ENCODE measurements at places on chromosomes 4 and X. TPM values are rescaled to one million over a fixed set of nuclear protein-coding genes. Genes with fewer than 3 reads are reported as not detected.

The CA5B gene
- 14.1 TPM for total RNA-seq

The FBXL5 gene
- 35.6 TPM for total RNA-seq

The PARM1 gene
- total RNA-seq = 37.6 TPM

The H2AZ1 gene
- total RNA-seq = 544 TPM

The CT47A7 gene
- total RNA-seq = not detected

The CXCL8 gene
- not detected for total RNA-seq

The LINC00632 gene
- total RNA-seq = not detected

The SORCS2 gene
- total RNA-seq = not detected

The ZNF280C gene
- total RNA-seq = 29.6 TPM

The RASGEF1B gene
- 1.2 TPM for total RNA-seq

The MAGEA12 gene
- total RNA-seq = not detected

The NMU gene
- not detected for total RNA-seq

The FSTL5 gene
- total RNA-seq = not detected

The PPP2R2C gene
- total RNA-seq = not detected

The CT83 gene
- not detected for total RNA-seq

The HSFX3 gene
- total RNA-seq = not detected

The UGT2A1 gene
- total RNA-seq = not detected

The CCDC110 gene
- not detected for total RNA-seq

DNA sequence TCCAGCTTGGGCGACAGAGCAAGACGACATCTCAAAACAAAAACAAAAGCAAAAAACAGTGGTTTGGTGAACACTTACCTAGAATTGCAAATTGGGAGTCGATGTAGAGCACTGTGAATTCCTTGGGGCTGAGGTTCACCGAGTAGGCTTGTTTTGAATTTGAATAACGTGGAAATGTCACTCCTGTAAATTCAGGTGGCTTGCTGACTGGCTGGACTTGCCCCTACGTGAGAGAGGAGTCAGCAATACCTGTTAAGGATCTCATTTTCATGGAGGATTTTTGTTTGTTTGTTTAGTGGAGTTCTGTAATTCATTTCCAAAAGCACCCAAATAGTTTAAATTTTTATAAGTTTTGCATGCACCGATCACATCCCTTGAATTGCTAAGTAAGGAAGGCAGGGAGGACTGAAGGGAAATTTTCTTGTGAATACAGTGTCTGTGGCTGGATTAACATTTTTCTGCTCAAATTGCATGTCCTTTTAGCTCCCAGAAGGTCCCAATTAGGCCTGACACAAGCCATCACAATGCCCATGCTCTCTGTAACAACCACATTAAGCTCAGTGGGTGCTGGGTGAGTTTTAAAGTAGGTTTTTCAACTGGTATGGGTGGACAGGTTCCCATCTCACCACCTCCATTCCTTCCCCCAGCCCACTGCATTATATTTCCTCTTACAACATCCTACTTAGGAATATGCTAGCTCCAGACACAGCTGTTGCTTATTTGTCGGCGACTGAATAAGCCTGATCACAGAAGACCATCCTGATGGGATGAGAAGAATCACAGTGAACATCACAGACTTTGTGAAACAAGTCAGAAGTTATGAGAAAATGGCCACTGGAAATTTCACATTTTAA is 58.5 kb upstream of the TTC29 start:
- no peak for DNase-seq

DNA sequence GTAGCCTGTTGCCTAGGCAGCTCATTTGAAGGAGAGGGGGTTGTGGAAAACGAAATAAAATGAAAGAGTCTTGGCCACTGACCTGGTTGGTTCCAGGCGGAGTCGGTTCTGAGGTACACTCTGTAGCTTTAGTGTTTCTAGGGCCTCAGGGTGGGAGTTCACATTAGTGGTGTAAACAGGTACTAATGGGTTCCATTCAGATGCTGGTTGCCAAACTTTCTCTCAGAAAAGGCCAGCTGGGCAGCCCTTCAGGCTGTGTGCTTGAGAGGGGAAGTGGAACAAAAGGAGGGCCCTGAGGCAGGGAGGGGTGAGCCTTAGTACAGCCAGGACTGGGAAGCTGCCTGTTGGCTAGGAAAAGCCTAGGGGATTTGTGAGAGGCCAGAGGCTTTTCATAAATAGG is 24.8 kb downstream of the NHSL2 start:
- no peak for DNase-seq

DNA sequence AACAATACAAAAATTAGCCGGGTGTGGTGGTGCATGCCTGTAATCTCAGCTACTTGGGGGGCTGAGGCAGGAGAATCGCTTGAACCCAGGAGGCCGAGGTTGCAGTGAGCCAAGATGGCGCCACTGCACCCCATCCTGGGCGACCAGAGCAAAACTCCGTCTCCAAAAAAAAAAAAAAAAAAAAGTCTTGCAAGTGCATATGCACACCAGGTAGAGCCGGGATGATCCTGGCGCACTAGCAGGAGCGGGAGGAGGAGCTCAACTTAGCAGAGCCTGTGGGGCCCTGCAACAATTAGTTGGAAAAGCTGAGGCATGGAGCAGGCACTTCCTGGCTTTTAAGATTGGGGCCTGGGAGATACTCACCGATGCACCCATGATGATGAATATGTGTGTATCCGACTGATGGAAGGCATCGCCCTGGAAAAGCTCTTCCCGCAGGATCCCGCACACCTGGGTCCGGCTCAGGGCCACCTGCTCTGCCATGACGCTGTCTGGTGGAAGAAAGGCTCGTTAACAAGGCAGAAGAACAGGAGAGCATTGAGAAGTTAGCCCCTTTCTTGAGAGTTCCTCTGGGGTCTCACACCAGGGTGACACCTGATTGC is 872 bp downstream of the G6PD start:
- no peak for DNase-seq

DNA sequence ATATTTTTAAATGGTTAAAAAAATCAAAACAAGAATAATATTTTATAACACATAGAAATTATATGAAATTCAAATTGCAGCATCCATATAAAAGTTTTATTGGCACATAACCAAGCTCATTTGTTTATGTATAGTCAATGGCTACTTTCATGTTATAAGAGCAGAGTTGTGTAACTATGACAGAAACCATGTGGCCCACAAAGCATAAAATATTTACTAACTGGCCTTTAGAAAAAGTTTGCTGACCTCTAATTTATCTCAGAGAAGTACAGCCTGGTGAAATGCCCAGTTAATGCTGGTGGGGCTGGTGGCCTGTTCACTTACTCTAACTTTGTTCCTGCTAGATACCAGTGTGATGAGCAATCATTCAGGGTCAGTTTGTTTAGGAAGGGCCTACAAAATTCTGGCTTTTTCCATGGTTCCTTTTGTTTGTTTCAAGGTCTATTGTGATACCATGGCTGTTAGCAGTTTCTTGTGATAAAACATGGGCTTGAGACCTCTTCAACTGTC is 104.6 kb downstream of the PPP1R2C start:
- no peak for DNase-seq

DNA sequence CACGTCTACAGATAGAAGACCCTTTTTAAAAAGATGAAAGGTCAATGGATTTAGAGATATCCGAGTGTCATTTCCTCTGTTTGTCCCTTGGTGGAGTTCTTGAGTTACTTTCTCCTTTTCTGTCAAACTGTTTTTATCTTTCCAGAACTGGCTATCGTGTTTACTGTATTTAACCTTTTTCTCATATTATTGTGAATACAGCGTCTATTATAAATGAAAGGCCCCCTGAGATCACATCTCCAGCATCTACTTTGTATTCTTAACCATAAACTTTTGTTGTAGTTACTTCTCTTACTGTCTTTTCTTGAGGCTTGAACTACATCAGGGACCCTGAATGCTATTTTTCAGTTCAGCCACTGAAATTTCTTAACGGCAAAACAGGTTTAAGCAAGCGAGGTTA is 4.0 kb upstream of the PCDH7 start:
- no peak for DNase-seq

DNA sequence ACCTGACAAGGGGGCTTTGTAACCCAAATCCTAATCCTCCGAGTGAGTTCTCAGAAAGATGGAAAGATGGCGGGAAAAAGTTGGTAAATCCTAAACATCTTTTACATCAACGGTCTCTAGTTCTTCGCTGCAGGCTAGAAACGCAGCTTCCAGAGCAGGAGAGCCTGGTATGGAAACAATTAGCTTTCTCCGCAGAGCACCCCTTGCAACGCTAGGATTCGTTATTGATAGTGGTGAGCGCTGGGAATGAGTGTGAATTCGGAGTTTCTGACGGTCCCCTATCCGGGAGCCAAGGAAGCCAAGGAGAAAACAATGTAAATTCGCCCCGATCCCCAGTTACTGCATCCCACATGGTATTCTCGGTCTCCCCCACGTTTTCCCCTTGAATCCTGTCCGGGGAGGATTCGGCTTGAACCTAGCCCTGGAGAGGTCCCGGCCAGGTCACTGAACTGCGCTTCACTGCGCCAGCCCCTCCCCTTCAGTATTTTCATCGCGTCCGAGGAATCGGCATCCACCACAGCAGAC is 4.7 kb upstream of the NEUROG2 start:
- DNase-seq = peak; percentile 14

GRCh38 chr4:14906805-14907204 is 95.5 kb upstream of the CPEB2 start:
- DNase-seq = no peak

- no peak for DNase-seq
Measured at GRCh38 chr4:147550626-147551246, 66.5 kb upstream of the TMEM184C start.

DNA sequence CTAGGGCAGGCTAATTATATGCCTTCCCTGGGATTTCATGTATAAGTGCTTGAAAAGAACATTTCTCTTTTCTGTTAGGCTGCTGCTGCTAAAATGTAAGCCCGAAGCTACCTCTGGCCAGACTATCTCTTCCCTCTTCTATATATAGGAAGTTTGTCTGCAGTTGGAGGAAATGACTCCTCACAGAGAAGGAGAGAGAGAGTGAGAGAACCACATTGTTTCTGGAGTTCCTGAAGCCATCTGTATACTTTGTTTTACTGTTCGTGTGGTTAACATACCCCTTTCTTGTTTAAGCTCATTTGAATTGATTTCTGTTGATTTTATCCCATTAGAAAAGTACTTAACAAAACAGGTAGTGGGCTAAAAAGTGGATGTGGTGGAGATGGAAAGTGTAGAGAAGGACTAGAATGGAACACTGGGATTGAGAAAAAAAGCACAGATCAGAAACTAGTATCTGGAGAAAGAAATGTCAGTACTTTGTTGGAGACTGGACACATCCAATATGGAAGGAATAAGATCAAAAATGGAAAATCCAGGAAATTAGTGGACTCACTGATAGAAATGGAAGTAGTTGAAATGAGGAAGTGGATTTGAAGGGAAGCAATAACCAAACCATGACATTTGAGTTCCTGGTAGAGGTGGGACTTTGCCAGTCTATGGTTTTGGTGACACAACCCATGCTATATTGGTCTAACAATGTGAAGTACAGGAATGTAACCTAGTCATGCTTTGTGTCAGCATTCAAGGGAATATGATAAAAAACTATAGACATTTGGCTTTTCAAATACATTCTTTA is 112.6 kb downstream of the TMA16 start:
- no peak for DNase-seq

- DNase-seq = no peak
Measured at GRCh38 chr4:126755506-126755905, 877.3 kb upstream of the INTU start.

DNA sequence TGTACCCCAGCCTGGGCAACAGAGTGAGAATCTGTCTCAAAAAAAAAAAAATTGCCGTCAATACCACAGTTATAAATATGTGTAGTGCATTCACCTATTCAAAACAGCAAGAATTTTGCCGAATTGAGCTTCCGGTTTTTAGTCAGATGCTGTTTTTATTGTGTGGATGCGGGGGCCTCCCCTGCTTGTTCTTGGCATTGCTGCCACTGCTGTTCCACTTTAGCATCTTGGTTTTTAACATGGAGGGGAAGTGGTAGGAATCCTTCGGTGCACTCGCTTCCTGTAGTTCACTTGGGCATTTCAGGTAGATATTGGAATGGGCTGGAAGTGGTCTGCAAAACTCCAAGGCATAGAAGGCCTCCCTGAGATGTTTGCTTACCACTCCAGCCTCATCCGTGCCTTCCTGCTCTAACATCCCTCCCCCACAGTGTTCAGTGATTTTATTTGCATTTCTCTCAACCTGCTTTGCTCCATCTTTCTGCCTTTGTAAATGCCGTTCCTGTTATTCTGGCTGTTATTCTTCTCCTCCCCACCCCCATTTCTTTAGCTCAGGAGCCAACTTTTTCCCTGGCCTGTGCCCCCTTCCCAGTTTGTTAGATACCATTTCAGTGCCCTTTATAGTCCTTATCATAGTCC is 25.5 kb downstream of the MOB1B start:
- DNase-seq = peak; percentile 87

DNA sequence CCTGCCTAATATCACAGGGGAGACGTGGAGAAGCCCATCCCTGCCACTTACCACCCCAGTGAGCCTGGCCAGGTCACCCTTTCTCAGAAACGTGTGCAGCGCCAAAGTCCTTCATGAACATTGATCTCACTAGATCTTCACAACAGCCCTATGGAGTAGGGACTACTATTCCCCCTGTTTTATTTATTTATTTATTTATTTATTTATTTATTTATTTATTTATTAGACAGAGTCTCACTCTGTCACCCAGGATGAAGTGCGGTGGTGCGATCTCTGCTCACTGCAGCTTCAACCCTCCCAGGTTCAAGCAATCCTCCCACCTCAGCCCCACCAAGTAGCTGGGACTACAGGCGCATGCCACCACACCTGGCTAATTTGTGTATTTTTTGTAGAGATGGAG is 61.8 kb downstream of the PPP2R2C start:
- no peak for DNase-seq

DNA sequence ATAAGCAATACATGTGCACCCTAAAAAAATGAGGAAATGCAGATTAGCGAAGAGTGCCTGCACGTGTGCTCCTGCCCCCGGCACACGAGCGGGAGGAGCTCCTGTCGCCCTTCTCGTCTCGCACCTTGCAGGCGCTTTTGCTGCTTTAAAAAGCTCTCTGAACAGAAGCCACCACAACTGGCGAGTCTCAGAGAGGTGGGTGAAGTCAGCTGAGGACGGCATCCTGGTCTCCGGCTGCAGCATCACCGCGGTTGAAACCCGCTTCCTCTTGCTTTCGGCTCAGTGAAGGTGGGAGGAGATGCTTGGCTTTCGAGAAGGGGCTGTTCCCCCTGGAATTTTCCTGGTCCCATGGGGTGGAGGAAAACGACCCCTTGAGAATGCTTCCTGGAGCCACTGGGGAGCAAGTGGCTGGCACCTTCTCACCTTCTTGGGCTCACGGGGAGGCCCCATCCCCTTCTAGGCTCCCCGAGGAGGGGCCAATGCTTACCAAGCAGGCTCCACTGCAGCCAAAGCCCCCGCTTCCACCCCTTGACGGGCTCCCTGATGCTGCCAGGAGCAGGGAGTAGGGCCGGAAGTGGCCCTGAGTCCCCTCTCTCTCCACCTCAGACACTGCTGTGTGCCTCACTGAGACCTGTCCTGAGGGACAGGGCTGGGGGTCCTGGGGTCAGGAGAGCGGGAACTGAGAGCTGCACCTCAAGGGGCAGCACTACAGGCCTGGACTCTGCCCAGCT is 29.2 kb upstream of the MXD4 start:
- peak; percentile 91 for DNase-seq

DNA sequence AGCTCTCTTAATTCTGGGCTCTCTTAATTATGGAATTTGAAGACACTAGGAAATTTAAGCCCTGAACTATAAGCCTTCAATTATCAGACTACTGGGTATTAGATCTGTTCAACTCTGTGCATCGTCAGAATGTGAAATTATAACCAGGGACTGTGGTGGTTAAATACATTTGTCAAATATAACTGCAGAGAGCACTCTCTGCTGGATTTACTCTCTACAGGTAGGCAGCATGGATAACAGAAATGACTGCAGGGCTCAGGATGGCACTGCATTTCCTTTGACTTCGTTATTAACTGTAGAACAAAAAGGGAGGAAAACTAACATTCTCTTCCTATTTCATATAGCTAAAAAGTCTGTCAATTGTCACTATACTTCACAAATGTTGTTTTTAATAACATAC is 310.1 kb upstream of the RASGEF1B start:
- no peak for DNase-seq

GRCh38 chr4:155543126-155543765 is 123.4 kb upstream of the GUCY1A1 start:
- DNase-seq = peak; percentile 62

Measured in Karpas-422 (cell line).